Stimulated activated naive CD8-positive, alpha-beta T cell treated with anti-CD3 and anti-CD28 coated beads, Interleukin-15, amount 100 ng/mL, for 72 hours (primary cell): ENCODE measurements at places on chromosomes 1 and 21.
A peak's percentile ranks its signal among the peaks of the same experiment; 100 is the strongest.

DNA sequence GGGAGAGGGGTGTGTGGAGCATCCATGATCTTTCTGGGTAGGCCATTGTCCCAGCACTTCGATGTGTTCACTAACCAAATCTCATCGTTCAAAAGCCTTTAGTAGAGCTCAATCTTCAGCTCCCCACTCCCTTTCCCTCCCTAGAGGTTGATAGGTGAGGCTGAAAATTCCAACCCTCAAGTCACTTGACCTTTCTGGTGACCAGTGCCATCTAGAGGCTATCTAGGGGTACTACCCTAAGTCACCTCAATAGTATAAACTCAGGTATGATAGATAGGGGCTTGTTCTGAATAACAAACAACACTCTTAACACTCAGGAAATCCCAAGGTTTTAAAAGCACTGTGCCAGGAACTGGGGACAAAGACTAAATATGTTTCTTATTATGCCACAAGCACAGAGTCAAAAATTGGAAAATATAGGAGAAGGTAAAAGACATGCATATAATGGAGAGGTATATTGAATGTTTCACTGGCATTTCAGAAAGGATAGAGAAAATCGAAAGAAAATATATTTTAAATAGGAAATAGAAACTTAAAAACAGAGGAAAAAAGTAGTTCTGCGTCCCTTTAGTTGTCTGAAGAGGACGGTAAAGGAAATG is 42.9 kb upstream of the CD53 start:
- DNase-seq, result peak; percentile 23

DNA sequence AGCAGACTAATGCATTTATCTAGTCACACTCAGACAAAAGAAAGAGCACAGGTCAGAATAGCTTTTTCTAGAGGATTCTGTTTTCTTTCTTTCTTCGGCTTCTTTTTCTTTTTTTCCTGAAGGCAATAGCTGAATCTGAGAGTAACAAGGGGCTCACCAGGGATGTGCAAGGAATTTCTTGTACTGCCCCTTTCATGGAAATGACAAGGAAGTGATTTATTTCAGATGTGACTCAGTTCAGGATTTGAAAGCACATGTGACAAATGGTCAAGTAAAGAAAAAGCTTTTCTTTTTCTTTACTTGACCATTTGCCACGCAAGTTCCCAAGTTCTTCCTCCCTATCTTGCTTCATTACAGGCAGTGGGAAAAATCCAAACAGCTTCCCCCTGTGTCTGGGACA is 202.0 kb downstream of the GABPA start:
- DNase-seq, result no peak

- DNase-seq, result peak; percentile 37
These were observed 1.3 kb upstream of the PEX10 start for GRCh38 chr1:2413495-2414296.

DNA sequence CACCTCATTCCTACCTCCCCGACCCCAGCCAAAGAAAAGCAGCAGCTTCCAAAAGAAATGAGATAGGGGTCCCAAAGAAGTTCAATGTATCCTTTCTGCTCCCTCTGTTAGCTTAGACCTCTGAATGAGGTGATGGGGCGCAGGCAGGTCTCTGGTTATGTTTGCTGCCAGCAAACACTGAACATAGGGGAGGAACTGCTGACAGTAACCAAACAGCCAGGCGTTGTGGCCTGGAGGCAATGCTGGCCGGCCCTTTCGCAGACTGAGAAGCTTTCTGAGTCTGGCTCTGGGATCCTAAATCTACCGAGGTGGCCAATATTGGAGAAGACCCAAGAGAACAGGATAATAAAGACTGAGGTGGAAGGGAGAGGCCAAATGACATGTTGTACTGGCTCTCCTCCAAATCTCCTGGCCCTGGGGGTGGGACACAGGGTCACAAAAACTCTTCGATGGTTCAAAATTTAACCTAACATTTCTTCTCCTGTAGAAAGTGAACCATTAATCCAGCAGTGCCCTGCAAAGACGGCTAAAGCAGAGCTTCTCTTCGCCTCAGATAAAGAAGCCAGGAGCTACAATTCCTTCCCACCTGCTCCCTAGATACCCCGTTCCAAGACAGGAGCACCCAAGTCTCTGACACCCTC is 19.6 kb downstream of the SSR2 start:
- DNase-seq, result no peak

DNA sequence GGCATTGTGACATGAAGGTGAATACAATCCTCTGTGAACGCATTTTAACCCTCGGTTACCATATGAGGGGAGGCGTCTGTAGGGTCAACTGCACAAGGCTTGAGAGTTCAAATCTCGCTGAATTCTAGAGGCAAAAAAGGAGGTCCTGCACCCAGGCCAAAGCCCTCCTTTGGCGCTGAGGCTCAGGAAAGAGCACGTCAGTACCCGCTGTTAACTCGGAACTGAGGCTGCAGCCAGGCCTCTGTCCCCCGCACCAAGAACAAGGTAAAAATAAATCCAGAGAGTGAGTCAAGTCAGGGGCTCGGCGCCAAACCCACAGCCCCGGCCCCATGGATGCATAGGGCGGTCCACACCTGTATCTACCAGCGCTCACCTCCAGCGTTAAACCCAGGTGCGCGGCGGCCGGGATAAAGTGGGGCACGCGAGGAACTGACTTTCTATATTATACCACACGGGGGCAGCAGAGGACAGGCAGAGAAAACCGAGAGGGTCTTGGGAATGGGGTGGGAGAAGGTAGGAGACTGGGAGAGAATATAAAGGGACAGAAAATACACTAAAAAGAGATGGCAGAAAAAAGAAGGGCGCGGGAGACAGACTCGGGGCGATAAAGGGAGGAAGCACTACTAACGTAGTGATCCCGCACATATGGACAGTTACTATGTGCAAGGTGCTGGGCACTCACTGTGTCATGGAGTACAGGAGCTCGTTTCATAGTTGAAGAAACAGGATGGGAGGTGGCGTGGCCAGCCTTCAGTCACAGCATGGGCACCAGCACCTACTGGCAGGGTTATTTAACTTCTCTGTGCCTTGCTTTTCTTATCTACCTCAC is 54.9 kb downstream of the DMRTA2 start:
- DNase-seq, result peak; percentile 47

- no peak for DNase-seq
These were observed 380.5 kb upstream of the VAMP3 start for GRCh38 chr1:7390604-7391000.

DNA sequence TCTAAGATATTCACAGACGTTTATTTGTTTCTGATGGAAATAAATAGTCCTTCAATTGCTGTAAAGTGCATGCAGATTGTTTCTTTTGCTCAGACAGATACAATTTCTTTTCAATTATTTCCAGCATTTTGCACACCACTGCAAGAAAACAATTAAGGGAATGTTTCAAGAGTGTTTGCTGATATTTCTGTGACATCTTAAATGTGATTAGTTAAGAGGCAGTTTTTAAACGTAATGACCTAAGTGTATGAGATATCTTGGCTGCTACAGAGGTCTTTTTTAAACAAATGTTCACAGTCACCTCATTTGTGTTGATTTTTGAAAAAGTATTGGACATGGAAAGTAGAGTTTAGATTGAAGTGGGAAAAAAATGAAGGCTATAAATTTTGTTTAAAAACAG is 262.3 kb upstream of the BRINP3 start:
- no peak for DNase-seq

GRCh38 chr1:112762541-112763500 is 47.7 kb upstream of the PPM1J start:
- no peak for DNase-seq

- DNase-seq, result no peak
These were observed 19.2 kb upstream of the BCL10 start for GRCh38 chr1:85295654-85296053.

DNA sequence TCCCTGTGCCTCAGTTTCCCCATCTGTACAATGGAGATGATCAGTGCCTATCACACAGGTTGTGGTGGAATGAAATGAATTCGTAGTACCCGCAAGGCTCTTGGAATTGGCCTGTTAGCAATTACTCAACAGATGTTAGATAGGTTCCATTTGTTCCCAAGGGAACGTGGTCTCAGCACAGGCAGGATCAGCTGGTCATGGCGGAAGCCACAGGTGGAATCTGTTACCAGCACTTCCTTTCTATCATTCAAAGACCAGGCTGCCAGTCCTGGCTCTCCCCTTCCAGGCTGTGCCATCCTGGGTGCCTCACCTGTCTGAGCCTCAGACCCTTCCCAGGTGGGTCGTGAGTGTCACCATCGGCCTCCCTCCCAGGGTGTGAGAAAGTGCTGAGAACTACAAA is 61.5 kb downstream of the FBXO2 start:
- no peak for DNase-seq

GRCh38 chr1:37865348-37866120 is 6.1 kb upstream of the MTF1 start:
- DNase-seq, result peak; percentile 50

- no peak for DNase-seq
These were observed 7.7 kb downstream of the KANK4 start for GRCh38 chr1:62311473-62311943.

GRCh38 chr1:32817815-32818786 is 648 bp downstream of the S100PBP start:
- peak; percentile 43 for DNase-seq

DNA sequence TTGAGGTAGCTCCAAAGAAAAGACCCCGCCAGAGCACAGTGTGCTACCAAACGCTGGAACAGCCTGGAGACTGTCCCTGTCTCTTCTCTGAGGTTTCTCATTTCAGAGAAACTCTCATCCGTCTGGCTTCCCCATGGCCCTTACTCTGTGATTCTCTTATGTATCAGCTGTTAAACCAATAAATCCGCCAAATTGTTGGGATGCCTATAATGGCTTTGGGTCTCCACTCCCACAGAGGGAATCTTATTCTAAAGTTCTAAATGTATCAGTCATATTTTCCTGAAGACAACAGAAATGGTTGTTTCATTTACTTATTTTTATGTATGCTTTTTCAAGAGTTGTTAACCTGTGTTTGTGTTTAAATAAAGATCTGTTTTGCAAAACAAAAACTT is 4.0 kb downstream of the ERG start:
- DNase-seq, result no peak

DNA sequence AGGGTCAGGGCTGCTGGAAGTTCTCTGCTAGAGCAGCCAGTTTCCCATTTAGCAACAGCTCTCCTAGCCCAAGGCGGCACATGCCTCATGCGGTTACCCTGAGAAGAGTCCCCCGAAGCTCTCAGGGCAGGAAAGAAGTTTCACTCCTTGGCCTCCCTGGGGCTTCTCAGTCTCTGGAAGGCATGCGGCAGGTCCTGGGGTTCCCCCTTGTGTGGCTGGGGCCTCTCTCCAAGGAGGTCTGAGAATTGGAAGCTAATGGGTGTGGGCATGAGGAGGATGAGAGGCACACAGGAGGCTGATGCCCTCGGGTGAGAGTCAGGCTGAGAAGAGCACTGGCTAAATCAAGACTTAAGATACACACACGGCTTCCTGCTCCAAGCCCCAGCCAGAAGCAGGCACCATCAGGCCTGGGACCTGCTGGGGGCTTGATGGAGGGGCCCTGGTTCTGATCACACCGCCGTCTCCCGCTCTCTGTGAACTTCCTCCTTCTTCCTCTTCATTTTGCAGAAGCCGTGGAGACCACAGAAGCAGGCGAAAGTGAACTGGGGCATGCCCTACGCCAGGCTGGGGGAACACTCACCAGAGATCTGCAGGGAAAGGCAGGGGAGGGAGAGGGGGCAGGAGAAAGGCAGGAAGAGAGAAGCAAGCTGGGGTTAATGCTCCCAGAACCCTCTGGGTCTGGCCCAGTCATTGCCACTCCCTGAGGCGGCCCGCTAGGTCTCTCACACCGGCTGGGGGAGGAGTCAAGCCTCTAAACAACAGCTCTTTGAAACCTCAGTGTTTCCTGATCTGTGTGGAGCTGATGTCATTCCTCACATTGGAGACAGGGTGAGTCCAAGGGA is 15.1 kb downstream of the BLACAT1 start:
- DNase-seq, result peak; percentile 43

GRCh38 chr21:45303751-45304475 is 16.2 kb upstream of the POFUT2 start:
- no peak for DNase-seq

- DNase-seq, result no peak
These were observed 238.3 kb downstream of the PAPPA2 start for GRCh38 chr1:176701151-176701866.

- no peak for DNase-seq
These were observed 34.7 kb downstream of the LRRC8D start for GRCh38 chr1:89855413-89856123.

DNA sequence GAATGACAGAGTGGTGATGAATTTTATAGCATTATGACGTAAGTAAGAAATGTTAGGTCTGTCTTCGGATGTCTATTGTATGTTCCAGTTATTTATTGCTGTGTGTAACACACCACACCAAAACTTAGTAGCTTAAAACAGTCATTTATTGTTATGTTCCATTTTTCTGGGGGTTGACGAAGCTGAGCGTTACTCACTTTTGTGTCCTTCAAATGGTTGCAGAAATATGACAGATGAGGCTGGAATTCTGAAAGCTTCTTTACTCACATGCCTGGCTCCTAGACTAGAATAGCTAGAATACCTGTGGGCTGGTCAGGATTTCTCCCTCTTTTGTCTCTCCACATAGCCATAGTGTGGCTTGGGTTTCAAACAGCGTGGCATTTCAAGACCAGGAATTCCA is 62.1 kb upstream of the S1PR1 start:
- DNase-seq, result no peak

DNA sequence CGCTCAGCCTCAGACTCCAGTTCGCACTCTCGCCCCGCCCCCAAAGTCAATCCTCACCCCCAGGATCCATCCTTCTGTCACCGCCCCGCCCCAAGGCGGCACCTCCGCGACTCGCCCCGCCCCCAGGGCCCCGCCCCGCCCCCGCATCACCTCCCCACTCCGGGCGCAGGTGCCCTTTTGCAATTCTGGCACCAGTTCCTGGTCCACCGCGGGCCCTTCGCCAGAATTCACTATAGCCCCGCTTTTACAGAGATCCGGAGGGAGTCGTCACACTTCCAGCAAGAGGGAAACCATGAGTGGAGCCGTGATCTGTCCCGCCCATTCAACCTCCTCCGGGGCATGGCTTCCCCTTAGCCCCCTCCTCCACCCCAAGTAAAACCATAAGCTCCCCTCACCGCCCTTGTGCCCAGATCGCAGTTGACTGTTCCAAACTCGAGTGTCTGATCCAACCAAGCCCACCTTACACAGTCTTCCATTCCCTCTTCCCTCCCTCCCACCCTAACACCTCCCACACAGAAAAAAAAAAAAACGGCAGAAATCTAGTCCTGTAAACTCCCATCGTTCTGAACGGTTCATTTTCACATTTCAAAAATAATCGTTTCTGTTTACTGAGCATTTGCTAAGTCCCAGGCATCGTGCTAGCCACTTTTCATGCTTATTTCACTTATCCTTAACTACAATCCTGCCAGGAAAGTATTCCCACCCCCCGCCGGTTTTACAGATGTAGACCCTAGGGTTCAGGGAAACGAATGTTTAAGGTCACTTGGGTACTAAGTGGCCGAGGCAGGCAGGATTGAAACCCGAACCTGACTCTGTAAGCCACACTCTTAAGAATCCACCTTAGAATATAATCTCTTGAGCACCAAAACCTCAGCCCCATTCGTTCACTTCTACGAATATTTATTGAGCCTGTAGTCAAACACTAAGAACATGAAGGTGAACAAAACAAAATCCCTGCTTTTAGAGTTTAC is 1.3 kb upstream of the DNAJC16 start:
- DNase-seq, result peak; percentile 100

- DNase-seq, result no peak
These were observed 18.2 kb downstream of the SCCPDH start for GRCh38 chr1:246742396-246742795.

- no peak for DNase-seq
These were observed 47.8 kb upstream of the NRDC start for GRCh38 chr1:51926171-51926812.
